ENCODE measurements at places on chromosomes 5 and 9. TPM values are rescaled to one million over a fixed set of nuclear protein-coding genes. Genes with fewer than 3 reads are reported as not detected.

Gene NR5A1
- not detected for polyA plus RNA-seq

Gene SHOC1
- polyA plus RNA-seq, result 0.01 TPM

Gene ZBTB34
- polyA plus RNA-seq, result 2.9 TPM

Gene DMRT3
- not detected for polyA plus RNA-seq

Gene ADAMTS2
- polyA plus RNA-seq, result 40.7 TPM
